ENCODE measurements at places on chromosomes 7 and 10.

- no peak for DNase-seq
These were observed 2.0 kb downstream of the EVX1 start for GRCh38 chr7:27244488-27245123.

DNA sequence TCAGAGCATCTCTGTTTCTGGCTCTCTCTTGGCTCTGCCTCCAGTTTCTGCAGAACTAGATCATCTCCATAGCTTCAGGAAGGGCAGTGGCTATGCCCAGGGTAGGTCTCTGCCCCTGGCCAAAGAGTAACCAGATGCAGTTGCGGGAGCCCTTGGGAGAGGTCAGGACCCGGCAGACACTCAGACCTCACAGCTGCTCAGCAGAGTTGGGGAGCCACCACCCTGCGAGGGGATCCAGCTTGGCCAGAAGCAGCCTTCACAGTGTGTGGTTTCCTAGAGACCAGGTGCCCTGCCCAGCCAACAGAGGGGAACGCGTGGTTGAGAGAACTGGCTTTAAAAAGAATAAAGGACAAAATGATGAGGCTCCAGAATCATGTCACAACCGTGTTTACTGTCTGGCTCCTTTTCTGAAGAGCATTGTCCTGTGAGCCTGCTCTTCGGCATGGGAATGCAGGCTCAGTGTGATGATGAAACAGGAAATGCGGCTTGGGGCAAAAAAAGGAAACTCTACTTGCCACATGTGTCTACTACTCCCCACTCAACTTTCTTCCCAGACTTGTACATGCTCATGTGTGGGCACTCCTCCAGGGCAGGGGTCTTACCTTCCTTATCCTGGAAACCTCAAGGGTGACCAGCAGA, 243.1 kb downstream of the INHBA start:
- no peak for DNase-seq

DNA sequence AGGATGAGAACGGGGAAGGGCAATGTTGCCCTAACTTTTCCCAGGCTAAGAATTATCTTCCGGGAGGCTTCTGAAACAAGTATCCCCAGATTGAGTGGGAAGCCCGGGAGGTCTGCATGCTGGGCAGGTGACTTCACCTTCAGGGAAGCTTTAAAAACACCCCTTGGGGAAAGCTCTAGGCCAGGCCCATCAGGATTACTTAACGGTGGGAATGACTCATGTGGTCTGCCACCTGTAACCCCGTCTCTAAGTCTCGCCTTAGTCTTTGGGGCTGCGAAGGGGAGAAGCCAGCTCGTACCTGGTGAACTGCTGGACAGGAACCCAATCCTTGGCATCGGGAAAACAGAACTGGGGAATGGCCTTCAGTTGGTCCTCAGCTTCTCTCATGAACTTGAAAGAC, 80.1 kb upstream of the MKRN1 start:
- no peak for DNase-seq

DNA sequence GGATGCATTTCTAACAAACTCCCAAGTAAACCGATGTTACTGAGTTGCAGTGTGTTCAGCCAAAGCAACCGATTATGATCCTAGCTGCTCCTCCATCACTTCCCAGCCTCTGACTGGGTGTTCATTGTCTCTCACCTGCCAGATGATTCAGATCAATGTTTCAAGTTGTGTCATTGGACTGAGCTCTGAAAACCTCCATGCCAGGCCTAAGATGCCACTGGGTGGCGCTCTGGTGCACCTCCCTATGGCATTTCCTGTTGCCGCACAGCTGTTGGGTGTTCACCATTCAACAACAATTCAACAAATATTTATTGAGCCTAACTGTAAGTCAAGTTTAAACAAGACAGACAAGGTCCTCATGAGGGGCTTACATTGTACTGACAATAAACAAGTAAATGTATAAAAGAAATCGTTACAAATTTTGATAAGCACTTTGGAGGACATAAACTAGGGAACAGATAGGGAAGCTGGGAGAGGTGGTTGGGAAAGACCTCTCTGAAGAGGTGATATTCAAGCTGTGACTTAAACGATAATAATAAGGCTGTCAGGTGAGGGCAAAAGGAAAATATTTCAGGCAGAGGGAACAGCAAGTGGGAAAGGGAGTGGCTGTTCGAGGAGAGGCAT, 22.8 kb downstream of the RGR start:
- DNase-seq: no peak

- no peak for DNase-seq
These were observed 574.6 kb upstream of the GALNT17 start for GRCh38 chr7:70557338-70557737.

GRCh38 chr7:33511778-33512177, 382.4 kb downstream of the BBS9 start:
- DNase-seq: no peak

DNA sequence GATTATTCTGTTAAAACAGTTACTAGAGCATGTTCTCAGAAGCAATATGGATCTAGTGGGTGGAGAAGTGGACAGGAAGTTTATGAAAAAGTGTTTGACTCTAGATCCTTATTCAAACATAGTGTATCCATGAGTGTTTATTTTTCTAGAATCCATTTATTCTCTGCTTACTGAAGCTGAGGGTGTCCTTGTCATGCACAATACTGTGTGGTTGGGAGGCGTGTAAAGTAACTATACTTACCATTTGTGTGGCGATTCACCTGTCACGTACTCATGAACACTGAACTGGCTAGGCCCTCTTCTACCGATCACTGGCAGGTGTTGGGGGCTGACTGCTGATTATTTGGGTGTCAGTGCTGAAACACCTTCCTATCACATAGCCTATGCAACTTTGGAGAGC, 74.0 kb downstream of the POU6F2 start:
- no peak for DNase-seq

DNA sequence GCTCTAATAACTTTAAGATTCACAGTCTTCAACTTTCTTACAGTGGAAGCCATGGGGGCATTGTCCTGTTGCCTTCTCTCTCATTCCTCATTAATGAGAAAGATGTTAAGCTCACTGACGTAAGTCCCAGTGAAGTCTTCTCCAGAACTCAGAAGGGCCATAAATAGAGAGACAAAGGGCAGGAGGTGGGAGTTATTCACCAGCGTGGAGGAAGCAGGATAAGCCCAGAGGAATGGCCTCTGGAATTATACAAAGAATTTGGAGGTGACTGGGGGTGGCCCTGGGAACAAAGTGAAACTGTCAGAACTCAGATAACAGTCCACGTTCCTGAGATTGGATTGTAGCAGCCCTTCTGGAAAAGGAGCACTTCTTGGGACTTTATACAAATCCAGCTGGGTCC, 52.4 kb downstream of the SORBS1 start:
- DNase-seq: no peak

GRCh38 chr7:111763221-111763801, 201.0 kb upstream of the IMMP2L start:
- no peak for DNase-seq

GRCh38 chr7:112420236-112420861, 29.9 kb upstream of the IFRD1 start:
- DNase-seq: no peak

DNA sequence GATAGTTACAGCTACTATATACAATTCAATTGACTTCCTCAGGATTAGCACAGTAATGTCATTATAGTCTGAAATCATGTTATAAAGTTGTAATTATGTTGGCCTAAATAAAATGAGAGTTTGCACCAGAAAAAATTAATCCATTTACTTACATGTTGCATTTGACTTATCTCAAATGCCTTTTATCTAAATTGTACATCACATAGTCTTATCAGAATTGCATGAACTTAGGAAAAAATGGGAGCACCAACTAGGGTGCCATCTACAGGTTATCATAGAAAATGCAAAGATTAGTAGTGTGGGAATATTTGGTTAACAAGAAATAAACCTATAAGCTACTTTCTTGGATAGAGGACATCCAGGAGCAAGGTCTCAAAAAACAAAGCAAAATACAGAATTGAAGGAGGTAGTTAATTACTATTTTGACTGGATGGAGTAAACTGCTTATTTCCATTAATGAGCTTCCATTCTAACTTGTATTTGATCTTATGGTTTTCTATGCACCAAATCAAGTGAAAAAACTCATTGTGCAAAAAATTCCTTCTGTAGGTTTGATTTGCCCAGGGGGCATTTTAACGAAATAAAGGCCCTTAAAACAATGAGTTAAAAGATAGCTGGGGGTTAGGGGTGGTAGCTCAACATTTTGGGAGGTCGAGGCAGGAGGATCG, 60.0 kb upstream of the ORC5 start:
- no peak for DNase-seq

DNA sequence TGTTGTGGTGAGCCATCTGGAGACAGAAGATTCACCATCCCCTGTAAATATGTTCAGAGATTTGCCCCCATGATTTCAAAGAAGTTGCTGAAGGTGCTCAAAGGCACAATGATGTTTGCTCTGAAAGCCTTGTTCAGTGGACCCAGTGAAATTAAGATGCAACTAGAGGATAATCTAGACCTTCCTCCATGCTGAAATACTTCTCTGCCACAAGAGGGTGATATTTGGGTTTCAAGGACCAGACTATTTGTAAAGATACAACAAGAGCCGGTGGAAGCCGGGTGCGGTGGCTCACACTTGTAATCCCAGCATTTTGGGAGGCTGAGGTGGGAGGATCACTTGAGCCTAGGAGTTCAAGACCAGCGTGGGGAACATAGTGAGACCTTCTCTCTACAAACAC, 13.5 kb upstream of the MSRB2 start:
- DNase-seq: no peak

DNA sequence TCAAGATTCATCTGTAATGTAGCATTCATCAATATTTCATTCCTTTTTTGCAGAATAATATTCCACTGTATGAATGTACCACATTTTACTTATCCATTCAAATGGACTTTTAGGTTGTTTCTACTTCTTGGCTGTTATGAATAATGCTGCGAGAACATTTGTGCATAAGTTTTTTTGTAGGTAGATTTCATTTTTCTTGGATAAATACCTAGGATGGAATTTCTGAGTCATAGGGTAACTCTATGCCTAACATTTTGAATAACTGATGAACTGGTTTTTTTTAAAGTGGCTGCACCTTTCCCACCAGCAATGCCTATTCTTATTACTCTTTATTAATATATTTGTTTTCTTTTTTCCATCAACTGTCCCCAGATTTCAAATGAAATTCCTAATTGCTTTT, 9.1 kb upstream of the XPNPEP1 start:
- DNase-seq: no peak

GRCh38 chr10:62189131-62189530, 79.5 kb downstream of the RTKN2 start:
- no peak for DNase-seq

GRCh38 chr7:70578131-70578530, 553.8 kb upstream of the GALNT17 start:
- DNase-seq: no peak
